MV-4-11 (cell line): ENCODE measurements at places on chromosomes 1 and 21.

DNA sequence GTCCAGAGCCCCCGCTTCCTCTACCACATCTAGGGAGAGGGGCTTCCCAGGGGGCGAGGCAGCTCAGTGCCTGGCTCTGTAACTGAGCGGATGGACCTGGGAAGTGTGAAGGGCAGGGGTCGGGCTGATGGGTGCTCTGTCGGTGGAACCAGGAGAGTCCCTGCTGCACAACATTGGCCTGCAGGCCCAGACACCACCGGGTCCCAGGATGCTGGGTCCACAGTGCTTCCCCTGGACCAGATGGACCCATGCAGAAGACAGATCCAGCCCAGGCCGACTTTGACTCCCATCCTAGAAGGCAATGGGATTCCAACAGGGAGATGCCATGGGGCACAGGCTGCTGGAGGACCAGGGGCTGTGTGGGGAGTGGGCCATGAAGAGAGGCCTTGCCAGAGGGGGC, 212.9 kb downstream of the GRIK3 start:
- no peak for DNase-seq

- DNase-seq = peak; percentile 23
Measured at GRCh38 chr1:32201011-32201855, 838 bp downstream of the CCDC28B start.

- DNase-seq = no peak
Measured at GRCh38 chr1:47592296-47593012, 154.6 kb downstream of the FOXD2 start.

GRCh38 chr1:234699795-234700665, 90.1 kb upstream of the IRF2BP2 start:
- DNase-seq = no peak

DNA sequence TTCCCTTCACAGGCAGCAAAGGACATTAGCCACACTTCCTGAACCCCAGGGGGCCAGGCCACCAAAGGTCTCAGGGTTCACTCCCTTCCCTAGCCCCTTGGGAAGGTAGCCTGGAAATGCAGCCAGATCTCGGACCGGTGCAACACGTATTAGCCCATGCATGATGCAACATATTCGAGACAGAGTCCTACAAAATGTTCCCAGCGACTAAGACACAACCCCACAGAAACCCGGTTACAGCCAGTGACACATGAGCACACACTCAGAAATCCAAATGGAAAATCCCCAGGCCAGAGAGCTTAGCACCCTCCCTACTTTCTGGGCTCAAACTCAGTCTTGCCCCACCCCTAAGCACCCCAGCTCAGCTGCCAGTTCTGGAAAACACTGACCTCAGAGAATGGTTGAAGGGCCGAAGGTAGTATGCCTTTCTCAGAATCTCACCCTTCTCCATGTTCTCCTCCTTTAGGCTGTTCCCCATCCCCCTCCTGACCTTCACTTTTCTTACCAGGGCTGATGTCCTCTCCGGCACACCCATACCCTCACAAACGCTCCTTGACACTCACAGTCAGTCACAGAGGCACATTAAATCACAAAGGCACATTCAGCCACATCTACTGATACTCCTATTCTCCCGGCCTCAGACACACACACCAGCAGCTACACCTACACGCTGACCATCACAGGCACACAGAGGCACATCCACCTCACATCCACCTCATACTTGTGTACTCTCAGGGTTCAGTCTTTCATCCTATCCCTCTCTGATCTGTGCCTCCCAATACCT, at the start of gene TSPAN1:
Gene TSPAN1 (plus strand): TSS at position 640 of the 784 bp plus-strand sequence. CDS start 6,021 bp downstream, outside the sequence.
- no peak for DNase-seq

GRCh38 chr1:30919025-30919881, 10.7 kb upstream of the SDC3 start:
- DNase-seq = peak; percentile 75
